ENCODE measurements at places on chromosomes 11 and 22.

DNA sequence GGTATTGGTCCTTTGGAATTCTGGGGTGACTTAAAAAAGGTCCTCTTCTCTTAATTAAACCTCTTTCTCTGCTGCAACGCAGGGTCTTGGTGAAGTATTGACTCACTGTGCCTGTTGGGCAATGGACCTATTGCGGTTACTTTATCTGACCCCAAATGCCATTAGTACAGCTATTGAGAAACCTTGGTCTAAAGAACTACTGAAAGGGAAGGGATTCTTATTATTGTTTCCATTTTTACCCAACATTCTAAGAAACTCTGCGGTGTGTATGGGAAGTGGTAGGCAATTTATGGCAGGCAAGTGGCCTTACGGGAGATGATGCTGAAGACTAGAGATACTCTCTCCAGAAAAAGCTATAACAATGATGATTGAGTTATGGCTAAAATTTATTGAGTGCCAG lies 12.5 kb downstream of the SLC6A5 start:
- no peak for ATAC-seq

DNA sequence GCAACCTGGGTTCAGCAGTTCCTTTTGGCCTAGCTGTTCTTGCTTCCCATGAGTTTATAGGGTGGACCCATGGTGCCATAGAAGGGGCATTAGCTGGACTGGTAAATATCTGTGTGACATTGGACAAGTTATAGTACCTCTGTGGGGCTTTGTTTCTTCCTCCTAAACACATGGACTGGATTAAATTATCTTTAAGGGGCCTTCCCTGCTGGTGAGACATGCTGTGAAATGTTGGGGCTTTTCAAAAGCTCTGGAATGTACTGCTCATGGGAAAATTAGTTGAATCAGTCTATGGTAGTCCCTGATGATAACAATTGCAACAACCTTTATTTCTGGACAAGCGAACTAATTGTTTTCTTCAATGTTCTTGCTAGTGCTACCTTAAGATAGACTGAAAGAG lies 276.2 kb downstream of the BLID start:
- ATAC-seq, result no peak

GRCh38 chr11:59545179-59546020 lies 34.1 kb downstream of the OR4D9 start:
- no peak for ATAC-seq

- peak; percentile 78 for ATAC-seq
These were observed 7.5 kb downstream of the HSPA8 start for GRCh38 chr11:123054301-123055065.

DNA sequence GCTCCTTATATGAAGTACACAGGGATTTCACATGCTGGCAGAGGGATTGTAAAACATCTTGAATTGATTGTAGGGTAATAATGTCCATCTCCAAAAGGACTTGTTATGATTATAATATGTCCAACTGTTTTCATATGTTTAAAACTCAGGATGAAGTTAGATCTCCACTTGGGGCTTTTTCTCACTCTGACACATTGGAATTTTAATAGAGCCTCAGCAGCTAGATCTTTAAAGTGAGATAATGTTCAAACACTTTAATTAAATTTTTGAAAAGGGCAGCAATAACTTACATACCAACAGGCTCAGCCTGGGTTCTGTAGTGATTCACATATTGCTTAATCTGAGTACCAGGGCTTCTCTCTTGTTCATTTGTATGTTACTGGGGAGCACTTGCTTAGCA lies 152.1 kb downstream of the NELL1 start:
- peak; percentile 39 for ATAC-seq

GRCh38 chr11:10038521-10039302 lies 255.3 kb downstream of the SBF2 start:
- no peak for ATAC-seq

DNA sequence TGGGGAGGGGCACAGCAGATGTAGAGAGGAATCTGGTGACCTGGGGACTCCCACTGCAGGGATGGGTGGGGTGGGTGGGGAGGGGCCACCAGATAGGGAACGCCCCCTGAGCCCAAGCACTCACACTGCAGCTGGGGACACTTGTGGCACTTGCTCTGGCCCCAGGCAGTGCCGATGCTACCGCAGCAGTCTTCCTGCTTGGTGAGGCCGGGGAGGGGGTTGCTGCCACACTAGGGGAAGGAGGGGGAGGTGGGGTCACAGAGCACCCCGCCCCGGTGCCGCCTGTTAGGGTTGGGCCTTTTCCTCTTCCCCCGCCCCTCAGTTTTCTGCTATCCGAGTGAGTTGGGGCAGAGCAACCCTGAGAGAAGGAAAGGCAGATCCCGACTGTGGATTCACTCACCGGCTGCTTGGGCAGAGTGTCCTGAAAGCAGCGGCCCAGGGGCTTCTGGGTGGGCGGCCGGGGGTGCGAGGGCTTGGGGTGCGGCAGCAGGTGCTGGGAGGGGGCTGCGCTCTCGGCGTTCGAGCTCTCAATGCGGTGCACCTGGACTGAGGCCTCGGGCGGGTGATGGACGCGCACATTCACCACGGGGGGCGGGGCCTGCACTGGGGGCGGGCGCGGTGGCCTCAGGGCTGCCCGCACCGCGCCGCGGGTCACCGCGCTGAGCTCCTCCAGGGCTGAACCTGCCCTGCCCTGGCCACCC lies 4.7 kb downstream of the LTBP3 start:
- ATAC-seq, result peak; percentile 2

DNA sequence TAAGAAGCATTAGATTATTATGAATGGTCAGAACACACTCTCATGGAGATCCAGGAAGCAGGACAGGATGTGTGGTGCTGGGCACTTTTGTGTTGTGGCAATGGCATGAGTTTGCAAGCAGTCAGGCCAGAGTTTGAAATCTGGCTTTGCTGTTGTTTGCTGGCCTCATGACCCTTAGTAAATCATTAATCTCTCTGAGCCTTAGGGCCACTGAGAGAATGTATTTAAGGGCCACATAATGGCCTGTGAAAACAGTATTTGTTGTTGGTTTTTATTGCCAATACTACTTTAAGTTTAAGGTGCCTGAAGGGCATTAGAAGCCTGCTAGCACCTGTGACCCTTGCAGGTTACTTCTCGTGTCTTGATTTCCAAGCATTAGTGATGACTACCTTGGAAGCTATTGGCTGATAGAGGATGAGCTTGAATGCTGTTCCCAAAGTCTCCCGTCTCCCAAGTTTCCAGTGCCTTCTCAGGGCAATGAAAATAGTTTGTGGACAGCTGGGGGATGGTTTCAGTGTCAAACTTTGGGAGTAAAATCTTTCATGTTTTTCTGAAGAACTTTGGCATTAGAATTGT lies 24.6 kb downstream of the STIM1 start:
- ATAC-seq, result no peak

DNA sequence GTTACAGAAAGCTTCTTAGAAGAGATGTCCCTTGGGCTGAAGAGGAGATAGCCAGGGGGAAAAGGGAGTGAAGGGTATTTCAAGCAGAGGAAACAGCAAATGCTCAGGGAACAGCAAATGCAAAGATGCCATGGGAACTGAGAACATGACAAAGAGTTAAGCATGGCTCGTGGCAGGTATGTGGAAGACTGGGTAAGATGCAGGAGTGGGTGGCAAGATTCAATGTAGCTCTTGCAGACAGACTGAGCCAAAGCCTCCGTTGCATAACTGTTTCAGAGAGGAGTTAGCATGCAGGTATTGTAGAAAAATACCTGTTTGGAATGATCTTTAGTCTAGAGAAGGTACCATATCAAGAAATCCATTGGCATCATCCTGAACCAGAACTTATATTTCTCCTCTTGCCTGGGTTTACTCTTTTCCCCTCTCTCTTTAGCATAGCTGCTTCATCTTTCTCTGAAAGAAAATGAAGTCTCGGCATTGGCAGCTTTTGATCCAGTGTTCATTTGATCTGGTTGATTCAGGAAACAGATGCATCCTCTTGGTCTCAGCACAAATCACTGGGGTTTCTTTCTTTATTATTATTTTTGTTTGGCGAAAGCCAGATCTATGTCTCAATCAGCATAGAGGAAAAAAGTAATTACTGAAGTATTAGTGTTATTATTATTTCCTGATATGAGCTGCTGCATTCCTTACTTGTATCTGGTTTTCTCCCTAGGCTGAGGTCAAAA lies 41.7 kb upstream of the NUP160 start:
- no peak for ATAC-seq

- ATAC-seq, result peak; percentile 66
These were observed 180.5 kb upstream of the ZBED5 start for GRCh38 chr11:11038352-11038751.

- ATAC-seq, result no peak
These were observed 68.2 kb downstream of the METTL15 start for GRCh38 chr11:28176351-28176750.

DNA sequence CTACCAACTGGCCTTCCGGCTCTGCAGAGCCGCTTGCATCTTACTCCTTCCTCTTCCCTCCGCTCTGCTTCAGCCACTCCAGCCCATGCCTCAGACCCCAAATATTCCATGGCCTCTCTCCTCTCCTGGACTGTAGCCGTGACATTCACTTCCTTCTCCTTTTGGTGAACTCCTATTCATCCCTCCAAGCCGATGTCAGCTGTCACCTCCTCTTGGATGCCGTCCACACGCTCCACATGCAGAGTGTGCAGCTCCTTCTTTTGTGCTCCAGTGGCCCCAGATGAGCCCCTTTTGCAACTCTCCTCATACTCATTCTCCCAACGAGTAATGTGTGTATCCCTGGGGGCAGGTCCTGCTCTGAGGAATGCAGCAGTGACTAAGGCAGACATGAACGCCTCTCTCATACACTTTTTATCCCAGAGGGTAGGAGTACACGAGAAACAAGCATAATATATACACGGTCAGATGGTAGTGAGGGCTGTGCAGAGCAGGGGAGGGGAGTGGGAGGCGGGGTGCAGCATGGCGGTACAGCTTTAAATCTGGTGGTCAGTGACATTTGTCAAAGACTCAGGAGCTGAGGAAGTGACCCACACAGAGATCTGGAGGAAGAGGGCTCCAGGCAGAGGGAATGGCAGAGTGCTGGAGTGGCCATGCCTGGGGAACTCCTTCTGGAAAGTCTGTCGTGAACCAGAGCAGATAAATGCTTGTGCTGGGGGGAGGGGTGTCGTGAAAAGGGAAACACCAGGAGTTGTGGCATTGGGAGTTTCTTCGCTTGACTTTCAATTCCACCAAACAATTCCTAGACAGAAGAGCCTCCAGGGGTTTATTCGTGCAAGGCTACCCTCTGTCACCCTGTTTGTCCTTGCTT lies 83.8 kb upstream of the ATXN10 start:
- peak; percentile 56 for ATAC-seq

GRCh38 chr11:75465701-75466531 lies 32.9 kb upstream of the KLHL35 start:
- ATAC-seq, result no peak

GRCh38 chr11:17703951-17704350 lies 15.4 kb upstream of the MYOD1 start:
- no peak for ATAC-seq

GRCh38 chr11:10325277-10326011 lies 20.6 kb downstream of the ADM start:
- no peak for ATAC-seq

- no peak for ATAC-seq
These were observed 92.2 kb upstream of the PLET1 start for GRCh38 chr11:112352907-112353306.

GRCh38 chr11:1573903-1574237 lies 1.8 kb upstream of the DUSP8 start:
- peak; percentile 26 for ATAC-seq

DNA sequence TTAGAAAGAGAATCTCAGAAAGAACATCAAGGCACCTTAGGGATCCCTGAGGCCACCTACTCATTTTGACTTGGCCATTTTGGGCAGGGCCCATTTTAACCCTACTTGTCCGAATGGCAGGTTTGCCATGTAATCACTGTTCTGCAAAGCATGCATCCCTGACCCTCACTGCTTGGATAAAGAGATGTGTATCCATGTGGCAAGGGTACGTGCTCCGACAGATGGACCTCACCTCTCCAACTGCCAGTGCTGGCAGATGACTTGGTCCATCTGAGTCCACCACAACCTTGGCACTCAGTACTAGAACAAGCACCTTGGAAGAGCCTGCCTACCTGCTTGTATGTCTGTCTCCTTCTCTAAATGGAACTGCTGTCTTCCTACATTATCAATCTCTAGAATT lies 139.4 kb downstream of the SPATA19 start:
- no peak for ATAC-seq

GRCh38 chr22:28021998-28022660 lies 103.1 kb upstream of the PITPNB start:
- ATAC-seq, result no peak

- ATAC-seq, result no peak
These were observed 21.9 kb upstream of the C22orf42 start for GRCh38 chr22:32181043-32181442.

DNA sequence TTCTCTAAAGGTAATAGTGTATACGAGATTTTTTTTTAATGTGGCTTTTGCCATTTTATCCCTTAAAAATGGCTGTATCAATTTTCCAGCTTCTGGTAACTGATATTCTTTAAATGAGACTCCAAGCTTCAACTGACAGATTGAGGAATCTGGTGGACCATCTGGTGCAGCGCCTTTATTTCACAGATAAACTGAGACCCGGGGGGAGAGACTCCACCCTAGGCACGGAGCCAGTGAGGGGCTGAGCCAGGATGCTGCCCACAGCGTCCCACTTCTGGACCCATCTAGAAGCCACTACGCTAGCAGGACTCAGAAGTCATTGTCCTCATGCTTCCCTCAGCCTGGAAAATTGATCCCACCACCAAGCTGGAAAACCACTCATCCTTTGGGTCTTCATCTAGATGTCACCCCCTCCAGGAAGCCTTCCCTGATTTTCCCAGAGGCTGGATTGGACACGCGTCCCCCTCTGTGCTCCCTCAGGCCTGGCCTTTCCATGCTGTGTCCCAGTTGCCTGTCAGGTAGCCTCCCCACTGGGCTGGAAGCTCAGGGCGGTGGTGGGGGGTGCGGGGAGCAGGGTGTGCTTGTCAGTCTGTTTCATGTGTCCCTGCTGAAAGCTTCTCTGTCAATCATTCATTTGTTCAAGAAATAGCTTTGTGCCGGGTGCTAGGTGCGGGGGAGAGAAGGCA lies 12.3 kb upstream of the CD5 start:
- ATAC-seq, result no peak

DNA sequence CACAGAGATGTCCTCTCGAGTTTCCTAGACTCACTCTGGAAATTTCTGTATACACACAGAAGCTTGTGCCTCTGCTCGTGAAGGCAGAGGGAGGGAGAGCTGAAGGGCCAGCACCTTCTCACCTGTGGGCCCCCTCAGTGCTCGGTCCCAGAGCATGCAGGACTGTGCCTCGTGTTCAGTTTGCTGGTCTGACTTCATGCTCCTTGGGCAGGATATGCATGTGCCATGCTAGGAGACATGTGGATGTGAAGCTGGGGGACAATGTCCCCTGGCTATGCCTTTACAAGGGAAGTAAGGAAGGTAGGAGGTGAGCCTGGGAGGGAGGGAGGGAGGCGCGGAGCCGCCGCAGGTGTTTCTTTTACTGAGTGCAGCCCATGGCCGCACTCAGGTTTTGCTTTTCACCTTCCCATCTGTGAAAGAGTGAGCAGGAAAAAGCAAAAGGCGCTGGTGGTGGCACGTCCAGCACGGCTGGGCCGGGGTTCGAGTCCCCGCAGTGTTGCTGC lies 22.6 kb downstream of the NEAT1 start:
- peak; percentile 2 for ATAC-seq
